GM03348 (cell line): ENCODE measurements at places on chromosomes 1 and 21.

DNA sequence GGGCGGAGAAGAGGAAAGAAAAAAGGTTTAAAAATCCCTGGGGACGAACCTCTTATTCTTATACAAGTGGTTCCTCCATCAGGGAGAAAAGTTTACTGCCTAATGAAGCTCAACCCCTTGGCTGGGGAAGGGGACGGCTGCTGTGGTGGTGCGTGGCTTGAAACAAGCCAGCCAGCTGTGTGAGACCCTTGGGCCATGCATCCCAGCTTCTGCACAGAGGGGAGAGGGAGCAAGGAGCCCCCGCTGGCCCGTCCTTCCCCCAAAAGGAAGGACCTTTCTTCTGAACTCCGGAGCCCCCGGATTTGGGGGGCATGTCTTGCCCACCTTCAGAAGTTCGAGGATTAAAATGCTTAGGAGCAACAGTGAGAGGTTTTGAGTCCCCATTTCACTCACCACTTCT, 67.3 kb downstream of the STUM start:
- no peak for DNase-seq

DNA sequence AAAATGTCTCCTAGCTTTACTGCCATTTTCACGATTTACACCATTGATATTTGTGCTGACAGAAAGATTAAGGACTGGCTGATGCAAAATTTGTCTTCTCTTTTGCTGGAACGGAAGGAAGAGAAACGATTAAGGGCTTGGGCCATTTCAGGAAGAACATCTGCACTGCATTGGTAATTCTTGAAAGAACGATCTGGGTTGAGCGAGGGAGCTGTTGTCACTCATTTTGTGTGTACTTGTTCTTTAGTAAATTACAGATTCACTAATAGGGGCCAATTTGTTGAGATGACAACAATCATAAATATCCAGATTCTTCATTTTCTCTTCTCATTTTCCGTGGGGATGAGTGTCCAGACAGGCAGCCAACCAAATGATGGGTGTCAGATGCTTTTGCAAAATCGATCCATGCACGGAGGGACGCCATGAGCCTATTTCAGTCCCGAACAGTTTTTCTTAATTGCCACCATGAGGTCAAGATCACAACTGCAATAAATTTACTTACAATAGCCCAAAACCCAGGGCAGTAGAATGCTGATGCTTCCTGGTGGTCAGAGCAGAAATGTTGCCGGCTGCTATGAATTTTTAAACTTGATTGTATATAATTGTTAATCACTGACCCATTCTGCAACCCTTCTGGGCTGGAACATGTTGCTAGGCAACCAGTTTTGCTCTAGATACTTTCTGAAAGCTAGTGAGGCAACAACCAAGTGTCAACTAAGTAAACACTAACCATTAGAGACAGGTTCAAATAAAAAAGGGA, 132.4 kb upstream of the TIAM1 start:
- no peak for DNase-seq

DNA sequence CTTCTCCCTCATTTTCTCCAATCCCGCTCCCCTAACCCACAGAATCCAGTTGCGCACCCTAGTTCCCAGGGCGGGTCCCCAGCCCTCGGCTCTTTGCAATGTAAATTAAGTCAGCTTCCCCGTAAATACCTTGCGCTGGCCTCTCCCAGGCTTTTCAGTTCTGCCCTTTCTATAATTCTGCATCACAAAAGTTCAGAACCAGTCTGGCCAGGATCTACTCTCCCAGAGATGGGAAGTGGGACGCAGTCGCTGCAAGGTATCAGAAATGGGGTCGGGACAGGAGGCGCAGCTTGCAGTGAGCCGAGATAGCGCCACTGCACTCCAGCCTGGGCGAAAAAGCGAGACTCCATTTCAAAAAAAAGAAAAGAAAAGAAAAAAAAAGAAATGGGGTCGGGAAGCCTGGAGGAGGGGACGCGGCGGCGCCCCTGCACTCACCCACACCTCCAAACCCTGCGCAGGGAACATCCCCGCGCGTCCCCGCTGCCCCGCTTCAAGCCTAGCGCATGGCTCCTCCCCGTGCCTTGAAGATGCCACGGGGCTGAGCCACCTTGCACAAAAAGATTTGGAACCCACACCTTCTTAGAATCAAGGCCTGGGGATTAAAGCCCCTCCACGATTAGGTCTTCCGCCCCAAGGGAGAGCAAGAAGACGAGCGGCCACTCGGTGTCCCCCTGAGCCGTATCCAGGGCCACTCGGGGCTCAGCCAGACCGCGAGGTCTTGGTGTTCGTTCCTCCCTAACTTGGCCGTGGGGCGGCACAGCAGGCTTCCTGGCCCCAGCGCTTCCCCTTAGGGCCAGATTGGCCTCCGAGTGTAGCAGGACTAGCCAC, 27.2 kb upstream of the ITLN2 start:
- no peak for DNase-seq

DNA sequence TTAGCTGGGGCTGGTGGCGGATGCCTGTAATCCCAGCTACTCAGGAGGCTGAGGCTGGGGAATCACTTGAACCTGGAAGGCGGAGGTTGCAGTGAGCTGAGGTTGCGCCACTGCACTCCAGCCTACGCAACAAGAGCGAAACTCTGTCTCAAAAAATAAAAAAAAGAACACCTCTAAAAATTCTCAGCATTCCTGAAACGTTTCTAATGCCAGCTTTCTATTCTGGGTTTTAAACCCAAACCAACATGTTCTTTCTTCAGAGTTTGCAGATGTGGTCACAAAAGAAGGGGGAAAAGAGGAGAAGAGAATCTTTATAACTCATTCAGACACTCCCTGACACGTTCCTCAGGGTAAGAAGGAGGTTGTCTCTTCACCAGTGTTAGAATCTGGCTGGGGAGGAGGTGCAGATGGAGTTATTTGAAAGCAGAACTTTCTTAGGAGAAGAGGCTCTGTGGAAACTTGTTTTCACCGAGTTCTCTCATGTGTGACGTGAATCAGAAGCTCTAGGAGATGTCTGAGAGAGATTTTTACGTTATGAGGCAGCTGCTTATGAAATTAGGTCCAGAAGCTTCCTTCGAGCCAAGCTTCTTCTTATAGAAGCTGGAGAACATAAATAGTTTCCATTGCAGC, 17.8 kb upstream of the CNR2 start:
- peak; percentile 71 for DNase-seq
